NB4 (cell line): ENCODE measurements at places on chromosomes 16 and 17.

DNA sequence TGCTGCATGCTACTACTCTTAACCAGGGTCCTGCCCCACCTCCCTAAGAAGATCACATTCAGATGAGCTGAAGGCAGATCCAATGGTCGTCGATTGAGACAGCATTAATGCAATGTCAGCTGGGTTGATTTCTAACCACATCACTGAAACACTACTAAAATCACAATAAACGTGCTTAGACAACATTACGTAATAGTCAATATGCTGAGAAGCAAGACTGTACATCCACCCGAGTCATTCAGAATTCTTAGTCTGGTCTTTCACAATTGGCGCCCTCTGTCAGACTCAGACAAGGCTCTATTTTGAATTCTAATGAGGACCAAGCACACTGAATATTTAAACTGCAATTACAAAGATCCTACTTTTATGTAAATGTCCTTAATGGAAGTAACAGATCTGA is 205.2 kb downstream of the STX8 start:
- DNase-seq = peak; percentile 49

GRCh38 chr17:34386343-34386696 is 23.3 kb upstream of the CCL1 start:
- DNase-seq = no peak

DNA sequence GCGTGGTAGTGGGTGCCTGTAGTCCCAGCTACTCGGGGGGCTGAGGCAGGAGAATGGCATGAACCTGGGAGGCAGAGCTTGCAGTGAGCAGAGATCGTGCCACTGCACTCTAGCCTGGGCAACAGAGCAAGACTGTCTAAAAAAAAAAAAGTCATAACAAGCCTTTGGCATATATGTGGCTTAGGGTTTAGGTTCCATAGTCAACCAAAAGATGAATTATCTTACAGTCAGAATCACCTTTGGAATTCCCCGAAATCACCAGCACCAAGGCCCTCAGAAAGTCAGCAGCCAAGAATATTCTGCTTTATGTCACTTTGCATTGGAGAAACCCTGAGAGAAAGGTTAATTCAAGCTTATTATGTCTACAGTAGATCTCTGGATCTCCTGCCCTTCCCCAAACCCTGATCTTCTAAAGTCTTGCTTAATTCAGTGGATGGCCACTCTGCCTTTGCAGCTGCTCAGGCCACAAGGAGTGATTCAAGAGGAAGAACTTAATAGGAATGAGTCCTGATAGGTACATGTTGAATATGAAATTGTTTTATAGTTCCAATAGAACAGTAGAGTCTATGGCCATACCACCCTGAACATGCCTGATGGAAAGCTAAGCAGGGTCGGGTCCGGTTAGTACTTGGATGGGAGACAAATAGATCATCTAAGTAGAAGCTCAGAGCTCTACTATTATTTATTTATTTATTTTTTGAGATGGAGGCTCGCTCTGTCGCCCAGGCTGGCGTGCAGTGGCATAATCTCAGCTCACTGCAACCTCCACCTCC is 196.0 kb upstream of the CACNG5 start:
- no peak for DNase-seq

DNA sequence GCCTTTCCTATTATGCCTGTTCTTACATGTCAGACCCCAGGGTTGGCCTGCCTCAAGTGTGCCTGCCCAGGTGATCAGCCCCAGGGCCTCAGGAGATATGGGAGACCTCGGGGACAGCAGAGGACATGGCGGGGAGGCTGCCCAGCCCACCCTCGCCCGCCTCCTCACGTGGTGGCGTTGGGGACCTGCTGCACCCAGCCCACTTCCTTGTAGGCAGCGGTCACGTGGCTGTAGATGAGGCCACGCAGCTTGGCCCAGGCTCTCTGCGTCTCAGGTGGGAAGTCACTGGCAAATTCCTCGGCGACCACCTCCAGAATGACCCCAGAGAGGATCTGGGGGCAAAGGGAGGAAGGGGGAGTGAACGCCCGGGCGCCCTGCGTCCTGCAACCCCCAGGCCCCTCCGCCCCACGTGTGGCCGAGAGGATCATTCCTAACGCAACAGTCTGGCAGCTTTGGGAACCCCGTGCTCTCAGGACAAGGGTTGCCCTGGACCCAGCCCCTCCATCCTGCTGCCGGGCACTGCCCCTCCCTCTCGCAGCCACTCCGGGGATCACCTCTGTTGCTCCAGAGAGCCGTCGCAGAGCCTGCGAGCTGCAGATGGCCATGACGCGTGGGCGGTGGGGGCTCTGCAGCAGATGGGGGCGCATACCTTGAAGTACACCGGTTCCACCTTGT is 6.6 kb downstream of the CYGB start:
- DNase-seq = no peak

GRCh38 chr16:13885700-13886099 is 34.3 kb upstream of the ERCC4 start:
- DNase-seq = no peak

GRCh38 chr16:19809121-19809635 is 75.5 kb downstream of the GPRC5B start:
- DNase-seq = peak; percentile 81

- DNase-seq = peak; percentile 78
Measured at GRCh38 chr16:23434380-23434779, 18.6 kb downstream of the COG7 start.

- DNase-seq = peak; percentile 46
Measured at GRCh38 chr17:29243792-29244191, 2.9 kb upstream of the CRYBA1 start.

GRCh38 chr17:32118835-32119234 is 23.5 kb upstream of the RHOT1 start:
- DNase-seq = no peak

DNA sequence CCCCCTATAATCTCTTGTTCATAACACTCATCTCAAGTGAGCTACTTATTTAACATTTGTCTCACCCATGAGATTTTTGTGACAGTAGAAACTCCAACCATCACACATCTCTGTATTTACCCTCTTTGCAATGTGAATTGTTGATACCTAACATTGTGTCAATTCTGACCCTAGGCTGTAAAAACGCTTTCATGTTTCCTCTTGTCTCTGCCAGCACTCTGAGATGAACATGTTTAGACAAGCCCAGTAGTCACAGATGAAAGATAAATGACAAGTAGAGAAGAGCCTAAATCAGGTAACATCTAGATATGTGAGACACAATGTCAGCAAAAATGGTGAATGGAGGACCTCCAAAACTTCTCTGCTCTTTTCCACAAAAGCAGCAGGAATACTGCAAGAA is 1254.5 kb upstream of the GOT2 start:
- DNase-seq = no peak

- DNase-seq = peak; percentile 91
Measured at GRCh38 chr17:41678907-41679739, 9.6 kb upstream of the EIF1 start.

GRCh38 chr17:50947782-50948543 is 81.8 kb upstream of the TOB1 start:
- no peak for DNase-seq

DNA sequence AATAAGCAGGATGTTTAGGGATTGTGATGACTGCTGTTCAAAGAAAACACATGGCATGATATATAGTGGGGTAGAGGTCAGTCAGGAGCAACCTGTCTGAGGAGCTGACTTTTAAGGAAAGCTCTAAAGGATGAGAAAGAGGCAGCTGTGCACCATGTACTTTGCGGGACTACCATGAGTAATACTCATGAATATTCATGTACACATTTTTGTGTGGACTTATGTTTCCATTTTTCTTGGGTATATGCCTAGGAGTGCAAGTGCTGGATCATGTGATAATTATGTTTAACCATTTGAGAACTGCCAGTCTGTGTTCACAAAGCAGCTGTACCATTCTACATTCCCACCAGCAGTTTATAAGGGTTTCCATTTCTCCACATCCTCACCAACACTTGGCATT is 35.8 kb downstream of the BEAN1 start:
- no peak for DNase-seq

GRCh38 chr17:59165933-59166342 is 10.4 kb downstream of the PRR11 start:
- peak; percentile 52 for DNase-seq

DNA sequence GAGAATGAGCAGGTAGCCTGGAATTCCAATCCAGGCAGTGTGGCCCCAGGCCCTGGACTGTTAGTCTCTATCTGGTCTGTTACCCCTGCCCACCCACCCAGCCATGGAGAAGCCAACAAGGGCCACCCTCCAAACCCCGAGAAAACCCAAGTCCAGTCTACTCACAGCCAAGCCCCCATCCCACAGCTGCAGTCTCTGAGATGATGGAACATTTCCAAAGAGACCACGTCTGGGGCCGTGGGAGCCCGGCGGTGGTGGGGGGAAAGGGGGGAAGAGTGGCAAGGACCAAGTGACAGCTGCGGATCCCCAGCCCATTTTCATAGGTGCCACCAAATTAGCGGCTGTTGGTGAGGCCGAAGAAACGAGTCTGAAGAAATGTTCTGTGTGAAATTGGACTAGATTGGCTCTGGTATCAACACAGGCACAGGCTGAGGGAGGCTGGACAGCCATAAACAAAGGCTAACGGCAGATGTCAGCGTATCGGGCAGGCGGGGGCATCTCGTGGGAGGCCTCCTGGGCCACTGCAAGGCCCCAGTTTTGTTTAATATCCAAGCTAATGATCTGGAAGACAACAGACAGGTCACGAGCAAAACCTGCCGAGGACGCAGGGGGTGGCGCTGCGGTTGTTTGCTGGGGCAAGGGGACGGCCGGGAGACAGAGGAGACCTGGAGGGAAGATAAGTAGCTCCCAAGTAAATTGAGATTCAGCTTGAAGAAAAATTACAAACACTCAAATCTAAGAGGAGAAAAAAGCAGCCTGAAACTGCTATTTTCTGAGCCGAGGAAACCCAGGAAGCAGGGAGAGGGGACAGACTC is 53.4 kb downstream of the RBFOX3 start:
- DNase-seq = no peak

GRCh38 chr16:57875347-57875746 is 73.1 kb upstream of the KIFC3 start:
- DNase-seq = no peak

DNA sequence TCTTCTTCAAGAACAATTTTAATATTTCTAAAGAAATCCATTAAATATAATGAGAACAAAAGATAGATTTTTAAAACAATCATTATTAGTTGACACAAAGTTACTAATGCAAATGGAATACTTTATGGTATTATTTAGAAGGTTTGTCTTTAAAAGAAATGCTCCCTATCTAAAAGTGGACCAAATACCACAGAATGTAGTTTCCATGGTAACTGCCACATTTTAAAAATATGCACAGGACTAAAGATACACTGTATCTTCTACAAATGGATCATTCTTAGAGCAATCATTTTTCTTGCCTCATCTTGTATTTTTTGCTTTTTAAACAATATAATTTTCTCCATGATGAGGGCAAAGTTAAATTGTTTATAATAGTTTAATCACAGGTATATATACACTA is 296.0 kb downstream of the CEP112 start:
- no peak for DNase-seq

DNA sequence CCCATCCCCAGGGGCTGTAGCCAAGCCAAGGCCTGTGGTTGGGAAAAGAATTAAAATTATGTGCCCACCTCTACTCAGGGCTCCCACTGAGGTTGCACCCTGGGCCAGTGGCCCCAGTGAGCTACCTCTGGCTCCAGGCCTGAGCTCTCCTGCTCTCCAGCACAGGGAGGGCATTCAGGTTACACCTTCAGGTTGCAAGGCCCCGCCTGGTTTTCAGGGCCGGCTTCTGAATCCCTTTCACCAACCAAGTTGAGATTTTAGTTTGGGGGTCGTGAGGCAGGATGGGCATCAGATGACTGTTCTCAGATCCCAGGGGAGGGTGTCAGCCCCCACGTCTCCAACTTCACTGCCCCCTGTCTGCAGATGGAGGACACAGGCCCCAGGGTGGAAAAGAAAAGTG is 8.0 kb upstream of the KATNB1 start:
- DNase-seq = no peak

DNA sequence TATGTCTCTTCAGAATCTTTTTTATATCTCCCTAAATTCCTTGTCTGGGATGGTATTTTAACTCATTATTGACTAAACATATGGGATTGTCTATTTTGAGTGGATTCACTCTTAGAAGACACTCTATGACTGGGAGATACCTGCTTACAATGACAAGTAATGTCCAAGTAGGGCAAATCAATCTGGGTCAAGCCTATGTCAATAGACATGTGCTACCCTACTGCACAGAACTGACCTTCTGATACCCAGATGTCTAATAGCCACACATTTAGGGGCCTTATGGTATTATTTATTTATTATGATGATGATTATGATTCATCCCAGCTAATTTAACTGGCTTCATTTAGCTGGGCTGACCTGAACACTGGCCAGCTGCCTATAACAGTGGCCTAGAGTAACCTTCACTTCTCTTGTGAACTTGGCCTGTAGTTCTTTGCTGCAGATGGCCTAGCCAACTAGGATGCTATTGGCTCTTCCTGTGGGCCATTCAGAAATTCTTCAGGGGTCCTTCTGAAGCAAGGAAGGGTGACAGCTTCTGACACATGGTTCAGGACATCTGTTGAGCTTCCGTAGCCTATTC is 138.0 kb downstream of the ANKFN1 start:
- no peak for DNase-seq

GRCh38 chr17:75622076-75622475 is 11.2 kb upstream of the SMIM5 start:
- DNase-seq = no peak

GRCh38 chr16:53984936-53985335 is 281.0 kb downstream of the FTO start:
- no peak for DNase-seq

- DNase-seq = no peak
Measured at GRCh38 chr17:81954131-81955057, 6.6 kb downstream of the NOTUM start.

DNA sequence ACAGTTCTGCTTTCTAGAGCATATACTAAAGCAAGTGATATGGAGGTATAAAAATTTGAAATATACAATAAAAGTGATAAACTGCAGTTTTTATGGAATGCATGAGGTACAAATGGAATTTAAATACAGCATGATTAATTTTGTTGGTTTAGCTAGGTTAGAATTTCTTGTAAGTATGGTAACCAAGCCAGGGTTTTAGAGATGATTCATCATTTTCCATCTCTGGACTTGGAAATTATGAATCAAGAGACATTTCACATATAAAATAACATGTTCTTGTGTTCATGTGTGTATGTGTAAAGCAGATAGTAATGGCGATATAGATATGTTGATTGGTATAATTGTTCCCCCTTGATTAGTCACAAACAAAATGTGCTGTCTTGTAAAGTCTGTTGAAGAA is 1219.8 kb downstream of the CDH8 start:
- no peak for DNase-seq

DNA sequence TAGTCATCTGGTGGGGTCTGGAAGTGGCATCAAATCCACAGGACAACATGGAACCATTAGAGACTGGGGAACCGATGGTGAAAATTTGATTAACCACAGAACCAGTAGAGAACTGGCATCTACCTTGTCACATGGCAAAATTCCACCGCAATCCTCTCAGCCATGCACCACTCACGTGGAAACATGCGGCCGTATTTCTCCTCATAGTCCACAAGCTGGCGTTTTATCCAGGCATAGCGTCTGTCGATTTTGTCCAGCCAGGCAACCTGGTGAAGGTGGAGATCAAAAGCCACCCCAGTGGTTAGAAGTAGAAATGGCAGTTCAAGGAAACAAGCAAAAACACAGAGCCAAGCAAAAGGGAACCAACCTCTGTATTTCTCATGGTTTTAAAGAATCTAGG is 87.6 kb downstream of the VPS53 start:
- no peak for DNase-seq

- DNase-seq = no peak
Measured at GRCh38 chr17:76888661-76889060, 20.5 kb downstream of the MGAT5B start.
